Mononuclear cell (primary cell): ENCODE measurements at places on chromosomes 5 and 9. TPM values are rescaled to one million over a fixed set of nuclear protein-coding genes. Genes with fewer than 3 reads are reported as not detected.

Gene MOB3B
- total RNA-seq, result 1.4 TPM

Gene CFAP157
- not detected for total RNA-seq

Gene ESM1
- total RNA-seq, result not detected

Gene CDH9
- total RNA-seq, result 0.10 TPM

Gene AIF1L
- total RNA-seq, result 0.10 TPM

Gene CTNND2
- total RNA-seq, result not detected

Gene SOHLH1
- total RNA-seq, result not detected

Gene TMEM215
- not detected for total RNA-seq

Gene MAMDC2
- 0.10 TPM for total RNA-seq

Gene MLLT3
- total RNA-seq, result 61.1 TPM

Gene IRX2
- total RNA-seq, result not detected

Gene SPTLC1
- total RNA-seq, result 44.0 TPM

Gene ENTPD2
- not detected for total RNA-seq

Gene PRDM9
- not detected for total RNA-seq

Gene ATOX1
- 18.1 TPM for total RNA-seq

Gene CATSPER3
- 0.10 TPM for total RNA-seq

Gene PCDHA11
- total RNA-seq, result 0.10 TPM

Gene CTXN3
- total RNA-seq, result not detected

Gene HMMR
- 0.84 TPM for total RNA-seq

Gene TMEM232
- total RNA-seq, result 2.7 TPM

Gene NFIB
- total RNA-seq, result 0.42 TPM

Gene SAXO1
- 0.10 TPM for total RNA-seq

Gene PTPN3
- total RNA-seq, result under 0.01 TPM

Gene F2RL2
- 0.10 TPM for total RNA-seq

Gene IGFBPL1
- total RNA-seq, result not detected

Gene MYMK
- not detected for total RNA-seq

Gene ACOT12
- total RNA-seq, result 0.31 TPM

Gene SH3TC2
- 3.7 TPM for total RNA-seq

Gene MSMP
- not detected for total RNA-seq

Gene PRSS3
- not detected for total RNA-seq

Gene CDHR2
- total RNA-seq, result 0.10 TPM

Gene PPP3R2
- total RNA-seq, result not detected

Gene SV2C
- under 0.01 TPM for total RNA-seq

Gene SLC6A7
- 0.10 TPM for total RNA-seq

Gene AK8
- total RNA-seq, result 0.63 TPM

Gene MRPL50
- total RNA-seq, result 17.3 TPM
